ENCODE measurements at places on chromosomes 4 and X.

DNA sequence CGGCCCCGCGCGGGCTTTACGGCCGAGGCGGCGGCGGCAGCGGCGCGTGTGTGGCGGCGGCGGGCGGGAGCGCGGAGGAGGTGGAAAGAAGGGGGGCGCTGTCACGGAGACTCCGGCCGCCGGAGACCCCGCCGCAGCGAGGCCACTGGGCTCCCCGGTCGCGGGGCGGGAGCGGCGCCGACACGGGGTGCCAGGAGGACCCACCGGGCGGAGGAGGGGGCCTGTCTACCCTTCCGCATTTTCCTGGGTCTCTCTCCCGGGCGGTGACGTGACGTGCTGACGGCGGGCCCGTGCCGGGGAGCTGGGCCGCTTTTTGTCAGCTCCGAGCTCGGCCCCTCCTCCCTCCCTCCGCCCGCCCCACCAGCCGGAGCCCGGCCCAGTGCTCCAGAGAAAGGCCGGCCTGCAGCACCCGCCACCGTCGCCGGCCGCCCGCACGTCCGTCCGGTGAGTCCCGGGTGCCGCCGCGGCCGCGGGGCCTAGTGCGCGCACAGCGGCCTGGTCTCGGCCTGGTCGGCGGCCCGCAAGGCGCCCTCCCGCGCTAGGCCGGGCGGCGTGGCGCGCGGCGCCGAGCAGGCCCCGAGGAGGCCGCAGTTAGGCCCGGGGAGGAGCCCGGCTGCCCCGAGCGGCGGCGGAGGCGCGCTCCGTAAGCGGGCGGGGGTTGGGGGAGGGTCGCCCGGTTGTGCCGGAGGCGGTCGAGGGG, at the start of gene ZFX:
Gene ZFX (plus strand): TSS at position 379 of the 700 bp plus-strand sequence. CDS start 23,014 bp downstream, outside the sequence.
- no peak for DNase-seq

- DNase-seq: no peak
These were observed 216.8 kb upstream of the PACRGL start for GRCh38 chr4:20483416-20483815.

- DNase-seq: no peak
These were observed 12.8 kb downstream of the SCARB2 start for GRCh38 chr4:76200771-76201231.

- DNase-seq: peak; percentile 87
These were observed 30.2 kb downstream of the RBBP7 start for GRCh38 chrX:16839852-16840460.

GRCh38 chrX:30253257-30253656, 6.3 kb downstream of the MAGEB1 start:
- DNase-seq: no peak

- no peak for DNase-seq
These were observed 46.2 kb downstream of the PDS5A start for GRCh38 chr4:39931441-39931901.

DNA sequence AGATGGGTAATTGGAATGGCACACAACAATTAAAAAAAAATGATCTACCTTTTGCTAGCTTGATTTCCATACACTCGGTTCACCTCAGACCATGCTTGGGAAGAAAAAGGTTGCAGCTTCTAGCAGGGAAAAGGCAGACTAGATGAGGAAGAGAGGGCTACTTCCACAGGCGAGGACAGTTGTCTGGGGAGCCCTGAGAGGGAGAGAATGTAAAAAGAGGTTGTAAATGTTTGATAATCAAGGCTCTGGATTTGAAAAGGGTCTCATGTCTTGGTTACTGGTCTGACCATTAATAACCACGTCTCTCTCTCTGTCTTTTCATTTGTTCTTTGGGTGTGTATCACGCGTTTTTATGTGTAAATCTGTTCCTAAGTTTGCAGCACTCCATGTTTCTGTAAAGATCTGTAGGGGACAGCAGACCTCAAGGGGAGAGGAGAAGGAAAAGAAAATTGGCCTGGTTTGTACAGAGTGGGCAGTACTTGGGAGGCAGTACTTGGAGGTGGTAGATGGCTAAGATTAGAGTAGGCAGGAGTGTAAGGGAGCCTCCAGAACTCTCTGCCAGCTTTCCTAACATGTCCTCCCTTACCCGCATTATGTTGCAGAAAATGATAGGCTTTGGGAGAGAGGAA, 750 bp downstream of the ARMCX5 start:
- DNase-seq: peak; percentile 1

GRCh38 chrX:102964940-102965339, 27.9 kb downstream of the RAB40AL start:
- DNase-seq: no peak

- no peak for DNase-seq
These were observed 221.3 kb downstream of the PPP3CA start for GRCh38 chr4:101126059-101126458.

- DNase-seq: no peak
These were observed 36.2 kb downstream of the RGS12 start for GRCh38 chr4:3328814-3329663.

GRCh38 chrX:114905251-114905650, 112.2 kb downstream of the IL13RA2 start:
- DNase-seq: no peak

DNA sequence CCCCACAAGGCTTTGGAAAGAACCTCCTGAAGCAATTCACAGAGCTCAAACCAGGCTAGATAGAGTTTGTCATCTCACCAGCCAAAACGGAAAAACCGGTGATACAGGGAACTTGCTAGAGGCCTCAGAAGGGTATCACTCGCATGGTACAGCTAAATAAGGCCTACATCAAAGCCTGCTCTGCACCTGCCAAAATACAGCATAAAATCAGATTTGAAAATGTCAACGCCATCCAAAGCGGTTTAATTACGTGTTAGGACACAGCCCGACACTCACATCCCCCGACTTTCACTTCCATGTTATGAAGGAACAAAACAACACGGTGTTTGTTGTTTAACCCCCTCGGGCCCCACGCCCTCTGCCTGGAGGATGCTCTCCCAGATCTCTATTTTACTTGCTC, 65.0 kb downstream of the MAPK10 start:
- no peak for DNase-seq
